Activated naive CD8-positive, alpha-beta T cell treated with anti-CD3 and anti-CD28 coated beads, Interleukin-2, amount 50 U/mL, for 16 hours (primary cell): ENCODE measurements at places on chromosomes 16 and 17.
A peak's percentile ranks its signal among the peaks of the same experiment; 100 is the strongest.

DNA sequence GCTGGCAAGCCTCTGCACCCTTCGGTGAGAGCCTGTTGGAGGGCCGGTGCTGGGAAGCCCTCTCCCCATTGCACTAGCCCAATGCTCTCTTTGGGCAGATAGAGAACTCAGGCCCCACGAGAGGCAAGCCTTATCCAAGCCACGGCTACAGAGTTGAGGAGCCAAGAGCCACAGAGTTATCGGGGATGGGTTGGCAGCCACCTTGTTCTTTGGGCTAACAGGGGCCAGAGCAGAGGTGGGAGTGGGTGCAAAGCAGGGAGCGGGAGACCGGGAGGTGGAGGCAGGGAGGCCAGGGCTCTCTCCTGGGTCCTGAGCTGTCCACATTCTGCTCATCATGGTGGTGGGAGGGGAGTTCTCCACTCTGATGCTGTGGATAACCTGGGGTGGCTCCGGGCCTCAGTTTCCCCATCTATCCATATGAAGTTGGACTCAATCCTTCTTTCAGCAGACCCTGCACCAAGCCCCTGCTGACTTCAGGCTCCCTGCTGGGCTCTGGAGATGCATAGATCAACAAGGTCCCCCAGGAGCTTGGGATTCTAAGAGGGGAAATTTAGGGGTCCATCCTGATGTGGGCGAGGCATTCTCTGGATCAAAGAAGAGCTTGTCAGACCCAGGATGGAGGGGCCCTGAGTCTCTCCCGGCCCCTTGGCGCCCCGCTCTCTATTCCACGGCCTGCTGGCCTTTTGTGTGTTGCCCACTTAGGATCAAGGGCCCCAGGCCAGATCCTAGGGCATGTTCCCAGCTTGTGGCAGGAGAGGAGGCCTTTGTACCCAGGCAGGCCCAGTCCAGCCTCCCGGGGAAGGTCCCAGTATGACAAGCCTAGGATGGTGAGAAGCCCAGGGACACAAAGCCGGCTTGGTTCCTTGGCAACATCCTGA lies 557 bp upstream of the CX3CL1 start:
- DNase-seq: no peak

DNA sequence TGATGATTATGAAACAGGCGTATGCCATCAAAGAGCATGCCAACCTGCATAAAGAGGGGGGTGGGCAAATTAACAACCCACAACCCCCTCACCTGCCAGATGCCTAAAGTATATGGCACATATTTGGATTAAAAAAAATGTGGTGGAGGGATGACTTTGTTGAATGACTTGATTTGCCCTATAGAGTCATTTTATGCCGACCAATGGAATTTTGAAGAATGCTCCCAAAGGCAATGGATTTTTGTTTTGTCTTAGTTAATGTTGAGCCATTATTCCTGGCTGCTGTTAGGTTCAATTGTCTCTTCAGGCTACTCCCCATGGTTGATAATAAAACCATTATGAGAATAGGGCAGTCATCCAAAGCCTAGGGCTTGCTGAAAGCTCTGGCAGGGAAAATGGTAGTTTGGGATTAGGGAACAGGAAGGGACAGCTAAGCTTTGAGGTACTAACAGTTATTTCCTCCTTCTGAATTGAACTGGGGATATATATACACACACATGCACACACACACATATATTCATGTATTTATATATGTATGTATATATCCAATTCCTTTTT lies 5.8 kb upstream of the CHCT1 start:
- no peak for DNase-seq

DNA sequence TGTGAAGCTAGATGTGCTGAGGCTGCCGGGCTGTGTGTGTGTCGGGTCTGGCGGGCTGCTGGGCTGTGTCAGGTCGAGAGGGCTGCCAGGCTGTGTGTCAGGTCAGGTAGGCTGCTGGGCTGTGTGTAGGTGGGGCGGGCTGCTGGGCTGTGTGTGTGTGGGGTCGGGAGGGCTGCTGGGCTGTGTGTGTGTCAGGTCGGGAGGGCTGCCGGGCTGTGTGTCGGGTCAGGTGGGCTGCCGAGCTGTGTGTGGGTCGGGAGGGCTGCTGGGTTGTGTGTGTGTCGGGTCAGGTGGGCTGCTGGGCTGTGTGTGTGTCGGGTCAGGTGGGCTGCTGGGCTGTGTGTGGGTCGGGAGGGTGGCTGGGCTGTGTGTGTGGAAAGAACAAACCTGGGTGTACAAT lies 8.6 kb downstream of the WDR45B start:
- no peak for DNase-seq

GRCh38 chr17:40949418-40949817 lies 12.0 kb upstream of the KRT23 start:
- no peak for DNase-seq

DNA sequence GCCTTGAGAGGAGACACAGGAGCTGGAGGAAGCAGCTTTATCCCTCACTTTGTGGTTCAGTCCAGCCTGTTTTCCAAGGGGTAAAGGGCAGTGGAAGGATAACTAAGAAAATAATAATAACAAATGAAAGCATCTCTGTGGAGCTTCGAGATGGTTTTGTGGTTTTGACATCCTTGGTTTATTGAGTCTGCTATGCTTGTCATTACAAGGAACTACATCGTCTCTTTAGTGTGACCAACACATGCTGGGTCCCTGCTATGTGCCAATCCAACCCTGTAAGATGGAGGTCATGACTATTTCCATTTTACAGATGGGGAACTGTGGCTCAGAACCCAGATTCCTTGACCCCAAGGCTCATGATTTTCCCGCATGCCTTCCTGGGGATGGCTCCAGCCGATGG lies 124.8 kb downstream of the MRM1 start:
- no peak for DNase-seq

DNA sequence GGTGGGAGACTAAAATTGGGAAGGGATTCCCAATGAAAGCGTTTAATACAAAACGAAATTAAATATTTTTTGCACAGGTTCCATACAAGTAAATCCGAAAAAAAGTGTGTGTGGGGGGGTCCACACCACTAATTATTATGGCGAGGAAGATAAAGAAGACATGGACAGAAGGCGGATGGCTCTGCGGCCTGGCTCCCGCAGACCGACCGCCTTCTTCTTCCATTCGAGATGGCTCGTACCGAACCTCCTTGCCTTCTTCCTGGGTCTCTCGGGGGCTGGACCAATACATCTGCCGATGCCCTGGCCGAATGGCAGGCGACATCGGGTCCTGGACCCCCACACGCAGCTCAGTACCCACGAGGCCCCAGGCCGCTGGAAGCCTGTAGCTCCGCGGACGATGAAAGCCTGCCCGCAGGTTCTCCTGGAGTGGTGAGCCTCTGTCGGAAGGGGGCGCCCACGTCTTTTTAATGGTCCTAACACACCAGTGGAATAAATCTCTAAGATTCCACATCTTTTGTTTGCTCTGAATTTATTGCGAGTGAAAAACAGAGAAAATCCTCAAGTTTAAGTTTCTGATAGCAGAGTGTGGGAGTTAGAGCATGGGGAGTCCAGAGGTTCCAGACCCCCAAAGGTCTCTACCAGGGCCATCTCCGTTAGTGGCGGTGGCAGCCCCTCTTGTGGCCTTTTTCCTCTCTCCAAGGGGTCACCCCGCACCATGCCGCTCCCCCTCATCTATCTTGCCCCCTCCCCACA lies 1.4 kb downstream of the PRAC2 start:
- DNase-seq: peak; percentile 55

GRCh38 chr16:15542261-15542660 lies 100.7 kb downstream of the MARF1 start:
- no peak for DNase-seq

DNA sequence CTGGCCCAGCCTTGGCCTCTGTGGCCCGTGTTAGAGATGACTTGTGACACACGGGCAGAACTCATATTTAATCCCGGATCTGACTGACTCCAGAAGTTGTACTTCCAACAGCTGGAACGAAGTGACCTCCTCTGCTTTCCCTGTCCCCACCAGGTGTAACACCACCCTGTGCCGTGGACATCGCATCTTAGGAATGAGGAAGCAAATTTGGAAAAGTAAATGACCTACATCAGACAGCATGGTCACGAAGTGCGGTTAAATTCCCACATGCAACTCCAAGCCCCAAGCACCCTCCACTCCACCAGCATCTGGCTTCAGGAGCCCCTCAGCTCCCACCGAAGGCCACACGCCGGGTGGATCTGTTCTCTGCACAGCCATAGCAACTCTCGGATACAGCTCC lies 2.9 kb downstream of the TK1 start:
- DNase-seq: no peak

DNA sequence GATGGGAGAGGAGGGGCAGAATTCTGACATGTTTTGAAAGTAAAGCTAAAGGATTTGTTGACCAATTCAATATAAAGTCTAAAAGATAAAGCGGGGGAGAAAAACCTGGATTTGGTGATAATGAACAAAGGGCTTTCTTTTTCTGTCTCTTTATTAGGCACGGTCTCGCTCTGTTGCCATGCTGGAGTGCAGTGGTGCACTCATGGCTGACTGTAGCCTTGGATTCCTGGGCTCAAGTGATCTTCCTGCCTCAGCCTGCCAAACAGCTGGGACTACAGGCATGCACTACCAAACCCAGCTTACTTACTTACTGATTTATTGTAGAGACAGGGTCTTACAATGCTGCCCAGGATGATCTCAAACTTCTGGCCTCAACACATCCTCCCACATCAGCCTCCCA lies 7.5 kb downstream of the CDR2 start:
- no peak for DNase-seq

DNA sequence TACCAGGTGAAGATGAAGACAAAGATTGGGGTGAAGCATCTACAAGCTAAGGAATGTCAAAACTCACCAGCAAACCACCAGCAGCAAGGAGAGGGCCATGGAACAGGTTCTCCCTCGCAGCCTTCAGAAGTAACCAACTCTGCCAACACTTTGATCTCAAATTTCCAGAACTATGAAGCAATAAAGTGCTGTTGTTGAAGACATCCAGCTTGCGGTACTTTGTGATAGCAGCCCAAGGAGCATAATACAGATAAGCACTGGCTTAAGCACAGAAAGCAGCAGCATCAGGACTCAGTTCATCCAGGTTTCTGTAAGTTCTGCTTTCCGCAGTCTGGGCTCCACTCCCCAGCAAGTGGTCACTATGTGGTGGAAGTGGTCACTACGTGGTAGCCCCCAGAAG lies 16.0 kb upstream of the CDRT4 start:
- DNase-seq: no peak

DNA sequence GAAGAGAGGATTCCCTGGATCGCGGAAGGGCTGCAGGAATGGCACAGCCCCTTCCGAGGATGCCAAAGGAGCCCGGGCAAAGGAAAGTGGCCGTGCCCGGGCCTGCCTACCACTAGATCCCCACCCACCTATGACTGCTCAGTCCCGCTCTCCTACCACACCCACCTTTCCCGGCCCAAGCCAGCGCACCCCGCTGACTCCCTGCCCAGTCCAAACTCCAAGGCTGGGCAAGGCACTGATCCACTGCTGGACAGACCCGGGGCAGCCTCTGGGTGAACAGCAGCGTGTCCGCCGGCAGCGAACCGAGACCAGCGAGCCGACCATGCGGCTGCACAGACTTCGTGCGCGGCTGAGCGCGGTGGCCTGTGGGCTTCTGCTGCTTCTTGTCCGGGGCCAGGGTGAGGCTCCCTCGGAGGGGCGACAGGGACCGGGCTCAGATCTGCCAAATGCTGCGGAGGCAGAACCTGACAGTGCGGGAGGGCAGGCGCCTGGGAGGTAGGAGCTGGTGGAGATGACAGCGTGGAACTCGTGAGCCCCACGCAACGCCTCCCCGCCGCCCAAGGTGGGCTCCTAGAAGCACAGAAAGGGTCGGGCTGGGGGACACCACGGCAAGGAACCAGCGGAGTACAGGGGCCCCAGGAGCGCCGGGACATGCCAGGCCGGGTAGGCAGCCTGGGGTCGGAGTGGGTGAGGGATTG lies at the start of gene CES2:
TSS of gene CES2 (plus strand) at position 203 of the 698 bp plus-strand sequence. CDS start at position 323, 120 bp downstream.
- no peak for DNase-seq

DNA sequence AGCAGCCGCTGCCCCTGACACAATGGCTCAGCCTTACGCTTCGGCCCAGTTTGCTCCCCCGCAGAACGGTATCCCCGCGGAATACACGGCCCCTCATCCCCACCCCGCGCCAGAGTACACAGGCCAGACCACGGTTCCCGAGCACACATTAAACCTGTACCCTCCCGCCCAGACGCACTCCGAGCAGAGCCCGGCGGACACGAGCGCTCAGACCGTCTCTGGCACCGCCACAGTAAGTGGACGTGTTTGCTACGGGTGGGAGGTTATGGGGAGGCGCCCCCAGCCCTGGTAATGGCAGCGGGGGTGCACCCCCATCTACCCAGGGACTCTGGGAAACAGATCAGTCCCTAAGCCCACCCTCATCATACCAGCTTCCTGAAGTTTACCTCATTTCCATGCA lies 185.5 kb downstream of the RBFOX1 start:
- no peak for DNase-seq

- peak; percentile 58 for DNase-seq
These were observed at the start of gene GHDC for GRCh38 chr17:42193969-42194899. Gene GHDC (minus strand): TSS chr17:42194494. CDS start chr17:42193581, 913 bp downstream.

DNA sequence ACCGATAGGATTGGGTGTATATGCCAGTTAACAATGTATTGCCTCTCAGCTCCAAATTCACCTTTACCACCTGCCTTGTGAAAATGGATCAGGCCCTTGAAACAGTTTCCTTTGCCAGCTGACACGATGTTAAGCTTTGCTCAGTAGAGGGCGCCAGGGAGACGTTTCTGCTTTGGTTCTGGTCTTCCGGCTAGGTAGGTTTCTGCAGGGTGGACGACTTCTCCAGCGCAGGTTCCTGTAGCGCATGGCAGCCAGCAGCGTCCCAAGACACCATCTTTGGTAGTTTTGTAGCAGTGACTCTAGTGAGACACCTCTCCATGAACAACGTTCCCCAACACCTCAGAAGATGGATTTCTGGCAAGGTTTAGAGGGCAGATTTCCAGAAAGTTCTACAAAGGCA lies 24.0 kb downstream of the SYCE1L start:
- no peak for DNase-seq

DNA sequence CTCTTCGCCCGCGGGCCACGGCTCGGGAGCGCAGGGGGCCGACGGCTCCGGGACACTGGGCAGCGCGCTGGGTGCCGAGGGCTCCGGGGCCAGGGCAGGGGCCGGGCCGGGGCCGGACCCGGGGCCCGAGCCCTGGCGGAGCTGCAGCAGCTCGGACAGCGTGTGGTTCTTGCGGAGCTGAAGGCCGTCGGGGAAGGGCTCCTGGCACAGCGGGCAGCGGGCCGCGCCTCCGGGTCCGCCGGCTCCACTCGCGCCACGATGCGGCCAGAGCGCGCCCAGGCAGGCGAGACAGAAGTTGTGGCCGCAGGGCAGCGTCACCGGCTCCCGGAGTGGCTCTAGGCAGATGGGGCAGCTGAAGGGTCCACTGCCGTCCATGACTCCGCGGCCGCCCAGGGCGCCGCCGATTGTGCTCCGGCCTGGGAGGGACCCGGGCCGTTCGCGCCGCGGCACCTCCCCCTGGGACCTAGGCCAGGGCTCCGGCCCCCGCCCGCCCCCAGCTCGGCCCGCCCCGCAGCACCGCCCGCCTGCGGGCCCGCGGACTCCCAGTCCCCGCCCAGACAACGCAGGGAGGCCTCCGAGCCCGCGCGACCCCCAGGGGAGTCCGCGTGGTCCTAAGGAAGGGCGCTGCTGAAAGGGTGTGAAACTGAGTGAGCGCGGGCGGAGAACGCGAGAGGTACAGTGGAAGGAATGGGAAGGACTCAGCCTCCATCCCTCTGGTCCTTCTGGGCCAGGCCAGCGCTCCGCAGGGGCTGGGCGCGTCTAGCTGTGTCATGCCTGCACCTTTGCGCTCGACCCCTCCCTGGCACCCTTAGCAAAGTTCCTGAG lies at the start of gene TRIM47:
TSS of gene TRIM47 (minus strand) at position 408 of the 825 bp plus-strand sequence. CDS start at position 375, 33 bp downstream.
- no peak for DNase-seq

- no peak for DNase-seq
These were observed 24.5 kb downstream of the OR1D5 start for GRCh38 chr17:3038941-3039340.
